D721Med (cell line): ENCODE measurements at places on chromosomes 7 and 10.

DNA sequence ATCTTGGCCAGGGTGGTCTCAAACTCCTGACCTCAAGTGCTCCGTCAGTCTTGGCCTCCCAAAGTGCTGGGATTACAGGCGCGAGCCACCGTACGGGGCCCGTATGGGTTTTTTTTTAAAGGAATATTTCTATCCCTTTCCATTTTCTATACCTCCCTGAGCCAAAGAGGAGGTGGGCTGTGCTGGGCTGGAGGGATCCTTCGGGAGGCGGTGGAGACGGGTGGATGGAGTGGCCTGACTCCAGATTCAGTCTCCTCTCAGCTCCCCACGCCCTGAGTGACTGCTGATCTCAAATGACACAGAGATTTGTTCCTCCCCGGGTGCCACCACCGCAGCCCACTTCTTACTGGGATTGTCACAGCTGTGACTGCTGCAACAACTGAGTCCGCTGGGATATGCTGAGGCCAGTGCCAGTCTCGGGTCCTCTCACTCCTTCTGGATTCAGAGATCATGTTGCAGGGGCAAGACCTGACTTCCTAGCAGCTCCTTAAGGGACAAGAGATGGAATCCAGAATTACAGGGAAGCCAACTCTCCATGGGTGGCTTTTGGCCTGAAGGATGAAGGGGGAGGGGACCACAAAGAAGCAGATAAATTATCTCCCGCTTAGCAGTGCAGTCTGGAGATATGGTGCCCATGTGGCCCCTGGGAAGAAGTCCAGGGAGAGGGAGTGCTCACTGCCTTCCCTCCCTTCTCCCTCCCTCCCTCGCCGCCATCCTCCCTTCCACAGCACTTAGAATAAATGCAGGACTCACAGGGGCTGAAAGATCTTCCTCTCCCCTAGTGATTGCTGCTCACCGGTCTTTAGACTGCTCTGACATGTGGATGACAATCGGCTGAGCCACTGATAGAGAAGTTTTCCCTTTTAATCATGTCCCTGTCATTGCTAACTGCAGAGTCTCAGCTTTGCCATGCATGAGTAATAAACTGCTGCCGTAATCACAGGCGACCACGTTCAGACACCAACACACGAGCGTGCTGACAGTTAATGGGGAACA is 14.3 kb downstream of the GALNT17 start:
- no peak for DNase-seq

- DNase-seq, result no peak
These were observed 59.7 kb upstream of the LAMB4 start for GRCh38 chr7:108189733-108190388.

- DNase-seq, result no peak
These were observed 21.3 kb downstream of the CPXM2 start for GRCh38 chr10:123870260-123870659.

DNA sequence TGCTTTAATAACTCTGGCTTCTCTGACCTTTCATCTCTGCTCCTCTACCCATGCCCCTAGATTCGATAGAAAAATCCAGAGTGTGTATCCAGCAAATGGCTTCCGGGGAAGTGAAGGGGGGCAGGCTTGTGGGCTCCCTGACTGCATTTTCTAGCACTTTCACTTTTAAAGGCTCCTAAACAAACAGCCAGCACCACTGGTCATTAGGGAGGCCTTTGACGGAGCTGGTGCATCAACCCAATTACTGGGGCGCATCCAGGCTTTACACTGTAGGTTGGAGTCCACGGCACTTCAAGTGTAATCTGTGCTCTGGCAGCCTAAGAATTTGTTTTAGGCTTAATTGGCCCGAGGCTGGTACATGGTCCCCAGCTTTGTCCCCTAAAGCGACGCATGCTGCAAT is 291.9 kb downstream of the GFRA1 start:
- no peak for DNase-seq

DNA sequence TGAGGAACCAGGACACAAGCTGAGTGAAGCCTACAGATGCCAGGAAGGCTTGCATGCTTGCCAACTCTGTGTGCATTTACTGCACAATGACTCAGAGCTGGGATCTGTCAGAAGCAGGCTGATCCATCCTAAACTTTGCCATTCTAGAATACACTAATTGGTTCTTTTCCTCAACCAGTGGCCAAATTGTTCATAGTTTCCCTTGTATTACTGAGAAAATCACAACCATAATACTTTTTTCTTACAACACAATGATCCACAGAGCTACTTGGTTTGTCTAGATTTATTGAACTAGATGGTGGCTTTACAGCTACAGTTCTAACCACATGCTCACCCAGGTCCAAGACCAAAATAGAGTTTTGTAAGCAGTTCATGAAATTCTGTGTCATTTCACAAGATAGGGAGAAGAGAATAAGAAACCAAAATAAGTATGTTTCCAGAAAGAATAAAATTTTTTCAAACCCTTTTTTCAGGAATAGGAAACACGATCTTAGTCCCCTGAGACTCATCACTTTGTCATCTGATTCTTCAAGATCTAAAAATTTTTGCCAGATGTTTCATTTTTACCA is 21.0 kb upstream of the LRRC17 start:
- DNase-seq, result no peak

DNA sequence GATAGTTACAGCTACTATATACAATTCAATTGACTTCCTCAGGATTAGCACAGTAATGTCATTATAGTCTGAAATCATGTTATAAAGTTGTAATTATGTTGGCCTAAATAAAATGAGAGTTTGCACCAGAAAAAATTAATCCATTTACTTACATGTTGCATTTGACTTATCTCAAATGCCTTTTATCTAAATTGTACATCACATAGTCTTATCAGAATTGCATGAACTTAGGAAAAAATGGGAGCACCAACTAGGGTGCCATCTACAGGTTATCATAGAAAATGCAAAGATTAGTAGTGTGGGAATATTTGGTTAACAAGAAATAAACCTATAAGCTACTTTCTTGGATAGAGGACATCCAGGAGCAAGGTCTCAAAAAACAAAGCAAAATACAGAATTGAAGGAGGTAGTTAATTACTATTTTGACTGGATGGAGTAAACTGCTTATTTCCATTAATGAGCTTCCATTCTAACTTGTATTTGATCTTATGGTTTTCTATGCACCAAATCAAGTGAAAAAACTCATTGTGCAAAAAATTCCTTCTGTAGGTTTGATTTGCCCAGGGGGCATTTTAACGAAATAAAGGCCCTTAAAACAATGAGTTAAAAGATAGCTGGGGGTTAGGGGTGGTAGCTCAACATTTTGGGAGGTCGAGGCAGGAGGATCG is 60.0 kb upstream of the ORC5 start:
- DNase-seq, result peak; percentile 27

GRCh38 chr10:60312818-60313588 is 76.7 kb downstream of the ANK3 start:
- no peak for DNase-seq

- DNase-seq, result no peak
These were observed 22.7 kb downstream of the FAM237B start for GRCh38 chr7:90298145-90299038.

DNA sequence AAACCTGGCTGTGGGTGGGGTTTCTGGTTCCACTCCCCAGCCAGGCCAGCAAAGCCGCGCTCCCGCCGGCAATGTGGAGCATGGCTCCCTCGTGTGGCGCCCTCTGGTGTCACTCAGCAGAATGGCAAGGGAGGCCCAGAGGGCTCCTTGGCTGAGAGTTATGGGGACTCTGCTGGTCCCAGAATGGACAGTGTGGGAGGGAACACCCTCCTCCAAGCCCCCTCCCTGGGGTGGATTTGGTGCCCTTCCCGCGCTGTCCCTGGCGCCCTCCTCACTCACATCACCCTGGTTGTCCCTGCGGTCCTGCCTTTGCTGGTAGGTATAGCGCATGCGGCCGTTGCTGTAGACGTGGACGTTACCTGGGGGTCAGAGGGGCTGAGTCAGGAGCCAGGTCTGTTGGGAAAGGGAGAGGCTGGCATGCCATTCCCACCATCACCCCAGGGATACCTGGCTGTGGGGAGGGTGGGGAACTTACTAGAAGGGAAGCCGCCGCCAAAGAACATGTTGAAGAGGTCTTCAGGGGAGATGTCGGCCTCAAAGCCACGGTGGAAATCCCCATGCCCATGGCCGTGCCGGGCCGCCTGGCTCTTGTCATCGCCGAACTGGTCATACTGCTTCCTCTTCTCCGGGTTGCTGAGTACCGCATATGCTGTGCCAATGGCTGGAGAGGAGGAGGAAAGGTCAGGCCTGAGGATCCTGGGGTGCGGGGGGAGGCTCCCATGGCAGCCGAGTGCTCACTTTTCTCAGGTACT is 14.0 kb downstream of the DNAJB12 start:
- peak; percentile 64 for DNase-seq

DNA sequence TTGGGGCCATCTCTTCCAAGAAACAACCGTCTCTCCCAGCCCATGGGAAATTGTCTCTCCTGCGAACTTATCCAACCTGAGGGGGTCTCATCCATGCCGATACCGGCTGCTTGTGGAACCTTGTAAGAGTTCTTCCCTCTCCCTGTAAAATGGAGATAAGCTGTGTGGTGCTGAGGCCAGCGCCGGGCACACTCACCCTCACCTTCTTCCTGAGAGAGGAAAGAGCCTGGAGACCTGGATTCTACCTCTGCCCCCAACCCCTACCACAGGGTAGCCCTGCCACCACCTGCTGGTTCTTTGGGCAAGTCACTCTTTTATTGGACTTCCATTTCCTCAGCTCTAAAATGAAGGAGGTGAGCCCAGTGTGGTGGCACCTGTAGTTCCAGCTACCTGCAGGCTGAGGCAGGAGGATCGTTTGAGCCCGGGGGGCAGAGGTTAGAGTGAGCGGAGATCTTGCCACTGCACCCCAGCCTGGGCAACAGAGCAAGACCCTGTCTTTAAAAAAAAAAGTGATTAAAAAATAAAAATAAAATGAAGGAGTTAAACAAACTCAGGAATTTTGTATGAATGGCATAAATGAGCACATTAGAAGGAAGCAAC is 38.4 kb upstream of the PSAP start:
- DNase-seq, result no peak

DNA sequence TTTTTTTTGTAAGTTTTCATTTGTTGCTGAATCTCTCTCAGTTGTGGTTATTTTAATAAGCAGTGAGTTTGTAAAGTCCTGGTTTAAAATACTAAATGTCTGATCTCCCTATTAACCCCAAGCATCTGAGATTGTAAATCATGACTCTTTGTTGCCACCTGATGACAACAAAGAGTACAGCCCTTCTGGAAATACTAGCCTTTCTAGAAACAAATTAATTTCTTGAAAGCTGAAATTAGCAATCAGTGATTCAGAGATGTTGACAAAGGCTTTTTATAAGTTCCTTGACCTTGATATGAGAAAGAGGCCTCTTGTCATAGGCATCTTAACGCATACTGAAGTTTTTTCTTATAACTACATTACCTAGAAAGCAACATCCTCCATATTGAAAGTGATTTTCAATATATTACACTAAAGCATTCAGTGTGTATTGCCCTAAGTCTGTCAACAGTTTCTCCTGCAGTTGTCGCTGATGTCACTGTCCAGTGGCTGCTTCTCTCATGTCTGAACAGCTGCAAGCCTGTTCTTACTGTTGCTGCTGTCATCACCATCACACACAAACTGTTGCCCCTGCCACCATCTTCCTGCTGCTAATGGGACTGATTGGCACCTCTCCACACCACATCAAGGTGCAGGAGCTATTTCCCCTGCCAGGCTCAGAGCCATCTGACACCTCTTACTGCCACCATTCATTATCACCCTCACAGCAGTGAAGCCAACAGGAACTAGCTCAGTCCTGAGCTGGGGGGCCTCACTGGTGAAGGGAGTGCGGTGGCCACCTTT is 95.1 kb upstream of the LRGUK start:
- DNase-seq, result no peak

- DNase-seq, result no peak
These were observed 9.0 kb downstream of the SFRP5 start for GRCh38 chr10:97762816-97763215.

GRCh38 chr7:133977409-133978274 is 149.5 kb upstream of the LRGUK start:
- no peak for DNase-seq

DNA sequence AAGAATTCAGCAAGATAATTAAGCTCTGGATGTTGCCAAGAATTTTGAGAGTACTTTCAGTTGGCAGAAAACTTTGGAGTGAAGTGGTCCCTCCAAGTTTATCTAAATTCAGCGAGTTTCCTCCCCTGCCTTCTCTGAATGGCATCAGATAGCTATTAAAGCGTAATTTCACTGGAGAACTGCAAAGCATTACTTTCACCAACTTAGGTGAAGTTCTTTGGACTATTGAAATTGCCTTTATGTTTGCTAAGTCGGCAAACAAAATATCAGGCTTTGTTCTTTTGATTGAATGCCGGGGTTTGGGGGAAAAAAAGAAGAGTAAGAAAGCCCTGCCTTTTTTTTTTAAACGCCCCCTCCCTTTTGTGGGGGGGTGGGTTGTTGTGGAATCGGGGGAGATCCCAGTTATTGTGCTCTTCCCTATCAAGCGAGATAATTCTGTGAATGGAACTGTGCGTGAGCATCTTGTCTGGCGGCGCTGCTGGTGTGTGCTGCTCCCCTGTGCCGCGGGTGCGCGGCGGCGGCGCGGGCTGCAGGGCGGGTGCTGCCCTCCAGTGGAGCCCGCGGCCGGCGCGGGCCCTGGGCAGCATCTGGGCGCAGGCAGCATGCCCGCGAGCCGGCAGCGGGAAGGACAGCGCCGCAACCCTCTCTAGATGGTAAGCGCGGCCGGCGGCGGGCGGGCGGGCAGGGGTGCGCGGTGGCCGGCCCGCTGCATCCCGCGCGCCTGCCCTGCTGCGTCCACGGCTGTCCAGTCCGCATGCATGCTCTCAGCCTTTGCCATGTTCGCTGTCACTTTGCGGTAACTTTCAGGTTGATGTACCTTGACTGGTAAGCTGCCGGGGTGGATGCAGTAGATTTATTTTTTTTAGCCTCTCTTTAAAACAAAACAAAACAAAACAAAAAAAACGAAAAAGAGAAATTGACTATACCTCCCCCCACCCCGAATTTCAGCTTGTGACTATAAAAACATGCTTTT is 176.5 kb downstream of the TCF7L2 start:
- no peak for DNase-seq

DNA sequence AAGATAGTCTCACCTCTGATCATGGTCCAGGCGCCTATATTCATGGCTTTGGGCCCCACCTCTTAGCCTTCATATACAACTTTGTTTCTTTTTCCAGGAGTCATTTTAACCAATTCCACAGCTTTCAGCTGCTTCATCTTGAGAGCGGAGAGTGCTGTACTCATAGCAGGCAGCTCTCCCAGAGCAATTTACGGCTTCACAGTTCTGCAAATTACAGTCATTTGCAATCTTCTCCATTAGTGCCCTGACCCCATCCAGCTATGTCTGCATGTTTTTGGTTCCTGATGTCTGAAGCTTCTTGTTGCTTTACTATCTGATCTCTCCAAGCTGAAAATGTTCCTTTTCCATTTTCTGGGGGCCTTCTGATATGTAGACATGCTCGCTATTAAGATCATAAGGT is 18.0 kb upstream of the MEST start:
- DNase-seq, result no peak

DNA sequence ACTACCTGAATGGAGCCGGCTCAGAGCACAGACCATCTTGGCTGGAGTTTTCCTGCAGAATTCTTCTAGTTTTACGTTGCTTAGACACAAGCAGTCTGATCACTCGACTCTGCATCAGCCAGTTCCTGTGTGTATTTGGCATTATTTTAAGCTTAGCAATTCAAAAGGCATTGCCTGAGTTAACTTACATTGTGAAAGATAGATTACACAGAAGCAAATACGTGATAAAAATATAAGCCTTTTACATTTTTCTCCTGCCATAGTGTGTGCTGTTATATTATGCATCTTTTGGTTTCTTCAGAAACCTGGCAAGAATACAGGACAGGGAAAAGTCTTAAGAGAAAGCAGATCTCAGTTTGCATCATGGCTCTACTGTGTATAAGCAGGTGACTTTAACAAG is 98.1 kb downstream of the LRRC4 start:
- no peak for DNase-seq
